Dermis blood vessel endothelial cell (primary cell): ENCODE measurements at places on chromosomes 12 and 14. TPM values are rescaled to one million over a fixed set of nuclear protein-coding genes. Genes with fewer than 3 reads are reported as not detected.

- peak; percentile 85 for DNase-seq
These were observed at the start of gene CKAP4 for GRCh38 chr12:106247674-106248311. Gene CKAP4, minus strand, starts transcription at chr12:106248020. Its CDS starts 169 bp downstream, at chr12:106247851.

DNA sequence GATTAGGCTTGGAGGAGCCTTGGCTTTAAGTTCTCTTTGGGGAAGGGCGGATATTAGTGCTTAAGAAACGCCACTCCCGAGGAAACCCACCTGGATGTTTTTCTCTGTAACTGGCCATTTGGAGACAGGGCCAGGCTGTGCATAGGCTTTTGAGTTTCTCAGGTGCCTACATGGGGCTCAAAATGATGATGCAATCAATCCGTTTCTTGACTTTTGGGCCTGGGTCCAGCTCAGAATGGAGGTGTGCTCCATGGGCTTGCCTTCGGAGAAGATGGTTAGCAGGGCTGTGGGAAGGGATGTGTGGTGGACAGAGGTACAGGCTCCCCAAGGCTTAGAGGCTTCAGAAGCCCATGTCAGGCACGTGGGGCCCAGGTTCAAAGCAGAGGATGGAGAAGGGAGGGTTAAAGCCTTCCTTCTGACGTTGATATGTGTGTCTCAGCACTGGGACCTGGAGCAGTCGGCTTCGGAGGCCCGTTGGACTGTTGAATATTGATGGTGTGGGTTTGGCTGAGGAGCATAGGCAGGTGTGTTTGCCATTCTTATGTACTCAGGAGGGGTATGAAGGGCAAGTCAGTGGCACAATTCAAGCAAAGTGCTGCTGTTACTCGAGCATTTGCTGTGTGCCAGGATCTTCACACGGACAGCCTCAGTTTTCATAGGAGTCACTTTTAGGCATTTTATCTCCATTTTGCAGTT, 82.8 kb downstream of the SLC25A47 start:
- no peak for DNase-seq

- DNase-seq: no peak
These were observed 9.5 kb downstream of the TRMT61A start for GRCh38 chr14:103538291-103539055.

DNA sequence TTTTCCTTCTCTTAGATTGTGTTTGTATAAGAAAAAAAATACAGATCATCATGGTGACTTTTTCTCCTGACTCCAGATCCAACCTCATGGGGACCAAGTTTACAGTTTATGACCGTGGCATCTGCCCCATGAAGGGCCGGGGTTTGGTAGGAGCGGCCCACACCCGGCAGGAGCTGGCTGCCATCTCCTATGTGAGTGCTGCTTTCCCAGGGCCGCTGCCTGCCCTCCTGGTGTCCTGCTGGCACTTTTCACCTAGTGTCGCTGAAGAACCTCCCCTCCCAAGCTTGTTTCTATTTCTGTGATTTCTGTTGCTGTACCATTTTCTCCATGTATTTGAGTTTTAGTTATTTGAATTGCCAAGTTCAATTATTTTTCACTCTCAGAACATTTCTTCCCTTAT, 24.8 kb upstream of the TEAD4 start:
- DNase-seq: no peak

DNA sequence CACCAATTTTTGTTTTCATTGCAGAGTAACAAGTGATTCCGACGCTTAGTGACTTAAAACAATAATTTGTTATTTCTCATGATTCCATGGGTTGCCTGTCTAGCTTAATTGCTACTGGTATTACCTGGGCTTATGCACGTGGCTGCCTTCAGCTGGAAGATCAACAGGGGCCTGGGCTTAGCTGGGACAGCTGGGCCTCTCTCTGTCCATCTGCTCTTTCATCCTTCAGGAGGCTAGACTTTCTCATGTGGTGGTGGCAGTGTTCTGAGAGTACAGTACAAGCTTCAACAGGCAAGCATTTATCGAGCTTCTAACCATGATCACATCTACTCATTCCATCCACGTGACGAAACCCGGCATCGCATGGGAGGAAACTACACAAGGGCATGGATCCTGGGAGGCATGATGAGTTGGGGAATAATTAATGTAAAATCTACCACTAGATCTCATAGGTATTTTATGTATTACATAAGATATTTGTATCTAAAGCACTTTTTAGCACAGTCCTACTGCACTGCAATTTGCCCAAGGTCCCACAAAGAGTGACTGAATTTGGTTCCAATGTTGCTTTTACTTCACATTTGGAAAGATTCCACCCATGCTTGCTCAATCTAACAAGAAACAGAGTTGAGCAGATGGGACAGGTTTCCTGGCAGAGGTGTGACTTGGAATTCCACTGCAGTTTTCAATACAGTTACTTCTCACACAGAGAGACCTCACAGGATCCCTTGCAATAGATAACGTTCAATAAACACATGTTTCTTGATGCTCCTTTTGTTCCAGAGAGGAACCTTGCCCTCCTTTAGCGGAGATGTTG, 153.1 kb upstream of the FRMD6 start:
- DNase-seq: no peak

DNA sequence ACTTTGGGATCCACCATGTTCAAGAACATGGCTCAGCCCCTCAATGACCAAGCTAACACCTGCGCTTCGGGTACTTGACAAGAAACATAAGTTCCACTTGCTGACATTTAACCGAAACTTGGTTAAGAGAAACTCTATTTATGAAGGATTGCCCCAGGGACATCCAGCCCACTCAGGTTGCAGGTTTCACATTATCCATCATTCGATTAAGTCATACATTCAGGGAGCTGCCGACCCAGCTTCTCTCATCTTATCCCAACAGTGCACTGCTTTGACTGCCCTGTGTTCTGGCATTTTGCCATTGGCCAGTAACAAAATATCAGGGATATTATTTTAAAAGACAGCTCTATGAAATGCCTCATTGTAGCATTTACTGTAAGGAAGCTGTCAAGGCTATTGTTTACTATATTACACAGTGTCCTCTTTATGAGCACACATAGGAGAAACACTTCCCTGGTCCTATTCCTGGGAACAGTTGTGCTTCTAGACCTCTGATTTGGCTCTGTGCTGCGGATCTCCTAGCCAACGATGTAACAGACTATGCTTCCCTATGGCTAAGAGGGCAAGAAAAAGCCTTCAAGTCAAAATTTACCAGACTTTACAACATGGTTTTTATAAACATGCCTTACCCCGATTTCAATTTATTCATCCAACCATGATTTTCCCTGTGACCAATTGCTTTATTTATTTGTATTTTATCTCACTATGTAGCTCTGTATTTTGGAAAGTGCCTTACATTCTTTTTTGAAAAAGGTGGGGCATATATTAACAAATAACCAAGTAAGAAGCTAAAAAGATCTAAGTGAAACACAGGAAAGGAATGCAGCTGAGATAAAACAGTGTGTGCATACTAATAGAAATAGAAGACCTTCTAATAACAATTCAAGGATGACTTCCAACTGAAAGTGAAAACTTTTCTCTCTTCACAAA, 109.3 kb downstream of the ITPR2 start:
- DNase-seq: peak; percentile 45

The TCL1A gene
- not detected in 2 replicates for total RNA-seq

The EIF2B1 gene
- 77.3 and 96.1 TPM in 2 replicates for total RNA-seq
